ENCODE measurements at places on chromosomes 5 and 9.

DNA sequence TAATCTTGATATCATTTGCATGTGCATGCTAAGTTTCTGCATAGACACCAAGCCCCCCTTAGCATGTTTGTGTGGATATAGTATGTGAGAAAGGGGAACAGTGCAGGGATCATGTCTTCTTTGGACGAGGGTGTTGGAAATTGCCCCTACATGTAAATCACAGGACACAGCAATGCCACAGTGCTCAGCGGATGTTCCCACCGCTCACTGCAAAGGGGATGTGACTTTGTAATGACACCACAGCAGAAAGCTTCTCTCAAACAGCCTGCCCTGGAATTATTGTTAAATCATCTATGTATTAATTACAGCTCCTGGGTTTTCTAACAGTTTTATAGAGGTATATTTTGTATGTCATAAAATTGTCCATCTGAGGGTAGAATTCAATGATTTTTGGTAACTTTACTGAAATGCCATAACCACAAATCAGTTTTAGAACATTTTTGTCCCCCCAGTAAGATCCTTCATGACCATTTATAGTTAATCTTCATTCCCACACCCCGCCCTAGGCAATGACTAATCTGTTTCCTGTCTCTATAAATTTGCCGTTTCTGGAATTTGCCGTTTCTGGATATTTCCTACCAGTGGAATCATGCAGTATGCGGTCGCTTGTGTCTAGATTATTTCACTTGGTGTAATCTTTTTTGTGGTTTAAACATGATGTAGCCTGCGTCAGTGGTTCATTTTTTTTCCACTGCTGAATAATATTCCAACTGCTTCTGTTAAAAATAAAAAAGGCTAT, 648.5 kb upstream of the WWC1 start:
- DNase-seq = no peak

DNA sequence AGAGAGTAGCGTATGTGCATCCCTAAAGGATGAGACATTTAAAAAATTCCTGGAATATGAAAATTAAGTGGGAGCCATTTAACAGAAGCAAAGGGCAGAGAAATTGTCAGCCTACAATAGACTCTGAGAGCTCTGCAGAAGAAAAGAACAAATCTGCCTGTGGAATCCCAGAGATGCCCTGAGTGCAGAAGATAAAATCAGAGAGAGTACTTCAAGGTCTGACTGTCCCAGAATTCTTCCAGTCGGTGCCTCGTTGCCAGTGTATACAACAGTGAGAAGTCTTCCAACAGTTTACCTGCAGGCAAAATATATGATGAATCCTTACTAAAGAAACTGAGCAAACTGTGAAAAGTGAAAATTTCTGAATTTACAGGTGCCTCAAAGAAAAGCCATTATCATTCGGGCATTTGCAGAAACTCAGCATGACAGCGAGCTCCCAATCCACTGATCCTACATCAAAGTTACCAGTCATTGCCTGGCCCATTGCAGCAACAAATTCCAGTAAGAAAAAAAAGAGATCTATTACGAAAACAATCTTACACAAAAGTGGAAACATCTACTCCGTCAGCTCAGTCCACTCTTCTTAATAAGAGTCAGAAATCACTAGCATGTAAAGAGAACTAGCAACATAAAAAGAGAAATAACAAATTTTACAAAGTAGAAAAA, 92.8 kb upstream of the VCAN start:
- DNase-seq = no peak

DNA sequence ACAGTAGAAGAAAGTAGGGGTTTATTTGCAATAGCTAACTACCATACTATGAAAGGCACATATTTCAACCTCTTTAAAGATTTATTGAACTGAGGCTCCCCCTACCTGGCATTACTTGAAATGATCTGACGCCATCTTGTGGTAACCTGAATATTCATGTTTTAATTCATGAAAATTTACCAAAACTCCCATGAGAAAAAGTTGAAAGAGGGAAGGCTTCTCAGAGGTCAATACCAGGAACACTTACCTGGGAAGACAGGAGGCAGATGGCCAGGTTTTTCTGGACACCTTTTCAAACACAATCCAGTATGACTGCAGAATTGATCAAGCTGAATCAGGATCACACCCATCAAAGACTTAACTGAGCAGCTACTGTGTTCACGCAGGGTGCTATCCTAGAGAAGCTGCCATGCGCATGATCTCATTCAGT, 9.4 kb downstream of the PRELID2 start:
- no peak for DNase-seq

DNA sequence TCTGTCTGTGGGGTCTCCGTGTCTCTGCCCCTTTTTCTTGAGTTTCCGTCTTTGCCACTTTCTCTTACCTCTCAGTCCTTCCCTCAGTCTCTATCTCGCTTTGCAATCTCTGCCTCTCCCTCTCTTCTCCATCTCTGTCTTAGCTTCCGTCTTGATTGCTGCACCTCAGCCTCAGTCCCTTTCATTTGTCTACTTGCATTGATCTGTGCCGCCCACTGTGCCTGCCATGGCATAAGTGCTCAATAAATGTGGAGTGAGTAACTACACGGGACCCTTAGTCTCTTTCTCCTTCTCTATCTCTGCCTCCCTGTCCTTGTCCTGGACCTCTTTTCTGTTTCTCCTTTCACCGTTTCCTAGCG, 6.6 kb downstream of the PCDHGC5 start:
- no peak for DNase-seq

- DNase-seq = no peak
Measured at GRCh38 chr5:123537845-123538244, 25.9 kb downstream of the CSNK1G3 start.

DNA sequence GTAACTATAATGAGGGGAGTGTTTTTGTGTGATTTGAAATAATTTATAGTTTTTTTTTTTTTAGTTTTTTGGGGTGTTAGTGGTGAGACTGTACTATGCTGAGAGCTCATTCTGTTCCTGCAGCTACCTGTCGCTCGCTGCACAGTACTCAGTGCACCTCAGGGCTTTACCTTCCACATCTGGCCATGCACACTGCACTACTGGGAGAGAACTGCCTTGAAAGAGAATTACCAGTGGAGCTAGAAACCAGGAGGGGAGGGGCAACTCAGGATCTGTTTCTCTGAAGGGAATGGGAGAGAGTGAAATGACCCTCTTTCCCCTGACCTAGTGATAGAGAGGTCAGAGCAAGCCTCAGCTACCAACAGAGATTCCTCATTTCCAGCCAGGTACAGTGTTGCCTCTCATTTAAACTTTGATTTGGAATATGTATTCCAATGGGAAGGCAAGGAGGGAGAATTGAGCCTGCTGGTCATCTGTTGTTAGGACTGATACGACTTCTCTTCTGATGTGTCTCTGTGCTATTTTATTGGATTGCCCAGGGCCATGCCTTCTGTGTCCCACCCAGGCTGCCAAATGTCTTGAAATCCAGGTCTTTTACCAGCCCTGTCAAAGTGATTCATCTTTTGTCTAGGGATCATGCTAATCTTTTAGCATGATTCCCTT, 8.9 kb downstream of the ATG10 start:
- no peak for DNase-seq

Data from activated naive CD4-positive, alpha-beta T cell treated with Interleukin-2 at 50 U/mL for 16 hours (primary cell).